Thymus (tissue), 14 donors: ENCODE measurements at places on chromosomes 6 and 20.

GRCh38 chr20:58407966-58408557 is 19.0 kb downstream of the VAPB start:
- DNase-seq = peak; percentile 41

DNA sequence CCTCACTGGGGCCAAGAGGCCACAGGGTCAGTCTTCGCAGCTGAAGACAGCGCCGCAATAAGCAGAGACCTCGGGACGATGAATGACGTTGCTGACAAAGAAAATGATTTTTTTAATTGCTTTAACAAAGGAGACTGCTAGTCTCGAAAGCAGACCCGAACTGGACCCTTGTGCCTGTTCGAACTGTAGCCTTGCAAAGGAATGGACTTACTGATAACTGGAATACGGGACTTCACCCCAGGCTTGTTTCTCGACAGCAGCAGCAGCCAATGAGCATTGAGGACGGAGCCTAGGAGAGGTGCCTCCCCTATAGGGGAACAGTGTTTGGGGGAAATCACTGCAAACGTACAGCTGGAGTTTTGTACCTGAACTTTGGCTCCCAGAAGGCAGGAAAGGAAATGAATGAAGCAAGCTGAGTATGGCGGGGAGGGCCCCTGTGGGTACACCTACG is 1.3 kb upstream of the TAF4 start:
- no peak for DNase-seq

GRCh38 chr6:128509709-128510108 is 10.7 kb downstream of the PTPRK start:
- DNase-seq = no peak

DNA sequence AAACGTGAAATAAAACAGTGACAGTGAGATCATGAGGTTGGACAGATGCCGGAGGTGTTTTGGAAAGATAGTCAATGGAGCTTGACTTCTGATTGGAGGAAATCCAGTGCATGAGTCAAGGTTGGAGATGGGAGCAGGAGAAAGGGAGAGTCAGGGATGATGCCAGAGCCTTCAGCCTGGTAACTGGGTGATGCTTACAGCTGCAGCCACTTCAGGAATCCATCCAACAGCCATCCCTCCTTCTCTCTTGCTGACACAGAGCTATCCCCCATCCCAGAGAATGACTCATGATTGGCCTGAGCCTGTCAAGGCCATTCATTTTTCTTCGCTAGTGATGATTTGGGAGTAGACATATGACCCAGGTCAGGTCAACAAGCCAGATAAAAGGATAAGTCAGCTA is 112.8 kb downstream of the SAMD5 start:
- no peak for DNase-seq

DNA sequence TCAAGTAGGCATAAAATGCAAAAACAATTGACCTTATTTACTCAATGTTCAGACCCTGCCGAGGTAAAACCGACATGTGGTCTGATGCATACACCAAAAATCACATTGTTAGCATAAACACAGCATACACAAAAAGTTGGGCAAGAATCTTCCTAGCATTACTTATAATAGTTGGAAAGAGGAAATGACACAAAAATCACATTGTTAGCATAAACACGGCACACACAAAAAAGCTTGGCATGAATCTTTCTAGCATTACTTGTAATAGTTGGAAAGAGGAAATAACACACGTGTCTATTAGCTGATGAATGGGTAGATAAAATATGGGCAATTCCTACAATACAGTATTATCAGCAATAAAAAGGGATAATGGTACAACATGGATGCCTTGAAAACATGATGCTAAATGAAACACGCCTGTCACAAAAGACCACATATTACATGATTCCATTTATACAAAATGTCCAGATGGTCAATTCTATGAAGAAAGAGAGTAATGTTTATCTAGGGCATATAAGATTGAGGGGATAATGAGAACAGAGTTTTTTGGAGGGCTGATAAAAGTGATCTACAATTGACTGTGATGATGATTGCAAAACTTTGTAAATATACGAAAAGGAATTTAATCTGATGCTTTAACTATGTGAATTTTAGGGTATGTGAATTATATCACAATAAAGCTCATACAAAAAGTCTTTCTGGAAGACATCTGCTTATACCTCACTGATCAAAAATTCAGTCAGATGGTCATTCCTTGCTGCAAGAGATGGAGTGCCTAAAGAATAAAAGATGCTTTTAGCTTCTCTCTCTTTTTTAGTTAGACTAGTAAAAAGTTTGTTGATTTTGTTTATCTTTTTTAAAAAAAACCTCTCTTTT is 1019.5 kb upstream of the CITED2 start:
- DNase-seq = no peak

GRCh38 chr6:39157511-39157910 is 42.5 kb upstream of the SAYSD1 start:
- no peak for DNase-seq

DNA sequence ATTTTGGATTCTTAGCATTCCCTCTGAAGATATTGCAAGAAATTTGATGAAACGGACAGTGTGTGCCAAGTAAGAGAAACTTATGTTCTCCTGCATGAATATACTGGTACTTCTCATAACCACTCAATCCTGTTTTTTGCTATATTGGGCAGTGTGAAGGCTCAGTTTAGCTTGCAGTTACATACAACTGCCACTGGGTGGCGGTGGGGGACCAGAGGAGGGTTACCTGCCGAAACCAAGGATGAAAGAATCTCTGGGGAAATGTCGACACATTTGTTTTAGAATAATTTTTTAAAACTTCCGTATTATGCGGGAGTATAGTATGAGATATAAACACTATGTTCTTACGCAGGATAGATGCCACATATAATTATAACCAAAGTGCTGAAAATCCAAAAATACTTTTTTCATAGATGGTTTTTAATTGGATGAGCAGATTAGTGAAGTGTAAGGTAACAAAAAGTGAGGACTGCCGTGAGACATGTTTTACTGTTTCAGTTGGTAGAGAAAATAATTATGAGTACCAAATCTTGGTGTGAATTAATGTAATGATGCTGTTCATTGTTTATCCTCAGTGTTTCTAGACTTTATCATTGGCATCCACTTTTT is 9.7 kb downstream of the TRMT11 start:
- DNase-seq = peak; percentile 56

DNA sequence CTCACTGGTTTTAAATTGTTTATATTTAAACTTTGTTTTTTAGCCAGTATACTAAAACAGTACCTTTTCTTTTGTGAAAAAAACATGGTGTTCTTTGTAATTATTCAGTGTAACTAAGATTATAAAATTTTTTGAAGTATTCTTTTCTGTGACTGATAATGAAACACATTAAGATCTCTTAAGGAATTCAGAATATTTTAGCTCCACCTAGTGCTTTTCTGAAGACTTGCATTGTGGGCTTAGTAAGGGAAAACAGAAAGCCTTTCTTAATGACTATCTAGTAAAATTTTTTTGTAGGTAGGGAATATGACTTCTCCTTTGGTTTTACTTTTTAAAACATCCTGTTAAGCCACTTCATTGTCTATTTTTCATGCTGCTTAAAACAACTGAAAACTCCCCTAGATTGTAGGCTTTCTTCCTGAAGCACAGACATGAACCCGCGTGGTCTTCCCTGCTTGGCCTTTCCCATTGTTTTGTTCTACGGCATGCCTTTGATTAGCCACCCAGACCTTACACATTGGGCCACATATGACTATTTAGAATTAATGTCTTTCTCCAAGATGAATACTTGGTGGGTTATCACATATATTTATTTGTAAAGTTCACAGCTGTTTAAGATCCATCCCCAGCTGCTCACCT is 72.1 kb downstream of the AFDN start:
- no peak for DNase-seq

DNA sequence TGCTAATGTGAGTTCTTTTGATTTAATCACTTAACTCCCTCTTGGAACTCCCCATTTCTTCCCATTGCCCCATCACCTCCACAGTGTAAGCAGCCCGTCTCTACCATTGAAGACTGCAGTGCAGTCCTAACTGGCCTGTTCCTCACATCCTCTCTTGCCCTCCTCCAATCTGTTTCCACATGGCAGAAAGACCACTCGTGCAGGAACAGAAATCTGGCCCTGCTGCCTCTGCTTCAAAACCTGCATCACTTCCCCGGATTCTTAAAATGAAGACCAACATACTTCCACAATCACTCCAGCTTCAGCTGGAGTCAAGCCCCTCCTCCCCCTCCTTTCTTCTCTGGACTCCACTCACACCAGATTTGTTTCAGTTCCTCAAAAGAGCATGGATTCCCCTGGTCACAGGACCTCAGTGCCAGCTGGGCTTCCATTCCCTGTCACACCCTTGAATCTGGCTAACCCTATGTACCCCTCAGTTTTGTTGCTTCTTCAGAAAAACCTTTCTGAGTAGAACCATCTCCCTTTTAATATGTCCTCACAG is 802.3 kb downstream of the MAFB start:
- no peak for DNase-seq

- no peak for DNase-seq
Observed at GRCh38 chr6:151616600-151616999, 122.8 kb downstream of the CCDC170 start.

- DNase-seq = no peak
Observed at GRCh38 chr6:144349690-144350527, 64.8 kb downstream of the UTRN start.

DNA sequence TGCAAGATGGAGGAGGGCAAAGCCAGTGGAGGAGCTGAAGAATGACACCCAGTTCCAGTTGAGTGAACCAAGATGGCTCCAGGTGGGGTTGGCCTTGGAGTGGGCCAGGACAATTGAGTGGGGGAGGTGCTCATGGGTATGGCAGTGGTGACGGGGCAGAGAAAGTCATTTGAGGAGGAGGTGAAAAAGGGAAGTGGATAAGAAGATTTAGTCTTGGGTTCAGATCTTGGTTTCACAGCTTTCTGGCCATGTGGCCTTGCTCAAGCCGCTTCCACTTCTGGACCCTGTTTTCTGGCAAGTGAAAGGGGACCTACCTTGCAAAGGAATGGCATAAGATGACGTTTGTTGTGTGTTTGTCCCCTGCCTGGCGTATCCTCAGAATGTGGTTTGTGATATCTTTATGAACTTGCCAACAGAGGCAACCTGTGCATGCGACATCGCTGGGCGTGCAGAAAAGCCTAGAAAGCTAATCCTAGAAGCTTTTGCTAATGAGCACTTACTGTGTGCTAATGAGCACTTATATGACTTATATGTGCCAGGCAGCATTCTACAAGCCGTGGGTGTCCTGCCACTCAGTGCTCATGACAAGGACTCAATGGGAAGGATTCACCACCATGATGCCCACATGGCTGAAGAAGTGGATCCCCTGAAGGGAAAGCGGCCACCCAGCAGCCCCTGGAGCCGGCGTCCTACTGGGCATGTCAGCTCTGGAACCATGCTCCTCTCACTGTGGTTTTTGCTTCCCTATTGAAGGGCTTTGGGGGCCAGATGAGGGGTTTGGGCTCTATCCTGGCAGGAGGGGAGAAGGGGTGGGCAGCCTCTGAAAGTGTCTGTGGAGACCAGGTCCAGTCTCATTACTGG is 23.6 kb upstream of the STX16 start:
- DNase-seq = no peak

DNA sequence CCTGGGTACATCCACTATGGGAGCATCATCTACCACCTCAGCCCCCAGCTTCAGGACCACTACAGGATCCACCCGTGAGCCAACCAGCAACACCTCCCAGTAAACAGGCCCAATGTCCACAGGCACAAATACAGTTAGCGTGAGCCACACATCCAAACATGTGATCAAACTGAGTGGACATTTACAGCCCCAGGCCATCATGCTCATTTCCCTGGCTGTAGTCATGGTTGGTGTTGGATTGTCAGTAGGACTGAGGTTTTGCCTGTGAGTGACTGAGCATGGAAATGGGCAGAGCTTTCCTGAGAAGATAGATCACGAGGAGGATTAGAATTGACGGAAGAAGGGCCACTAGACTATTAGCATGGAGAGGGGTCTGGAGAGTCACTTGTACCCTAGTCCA is 10.7 kb upstream of the MUC21 start:
- DNase-seq = no peak

GRCh38 chr20:48558906-48559305 is 268.9 kb downstream of the PREX1 start:
- DNase-seq = no peak

GRCh38 chr6:21987501-21987957 is 309.3 kb downstream of the PRL start:
- peak; percentile 56 for DNase-seq

DNA sequence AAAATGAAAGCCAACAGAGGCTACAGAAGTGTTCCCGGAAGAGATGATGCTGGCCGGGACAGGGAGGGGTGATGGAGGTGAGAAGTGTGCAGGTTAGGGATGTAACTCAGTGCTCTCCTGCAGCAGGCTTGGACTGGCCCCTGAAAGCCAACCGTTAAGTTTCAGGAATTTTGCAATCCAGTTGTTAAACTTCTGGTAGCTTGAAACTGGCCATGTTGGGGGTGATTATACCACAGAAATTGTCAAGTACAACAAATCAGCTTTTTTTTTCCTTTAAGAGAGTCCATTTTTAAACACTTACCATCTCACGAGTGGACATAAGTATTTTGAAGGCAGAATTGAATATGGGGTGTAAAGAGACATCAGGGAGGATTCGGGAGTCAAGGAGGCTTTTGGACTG is 8.8 kb upstream of the SIRPB1 start:
- no peak for DNase-seq

GRCh38 chr20:14062786-14063185 is 67.5 kb downstream of the MACROD2 start:
- DNase-seq = no peak

GRCh38 chr6:157139054-157139708 is 184.1 kb downstream of the TMEM242 start:
- peak; percentile 26 for DNase-seq

DNA sequence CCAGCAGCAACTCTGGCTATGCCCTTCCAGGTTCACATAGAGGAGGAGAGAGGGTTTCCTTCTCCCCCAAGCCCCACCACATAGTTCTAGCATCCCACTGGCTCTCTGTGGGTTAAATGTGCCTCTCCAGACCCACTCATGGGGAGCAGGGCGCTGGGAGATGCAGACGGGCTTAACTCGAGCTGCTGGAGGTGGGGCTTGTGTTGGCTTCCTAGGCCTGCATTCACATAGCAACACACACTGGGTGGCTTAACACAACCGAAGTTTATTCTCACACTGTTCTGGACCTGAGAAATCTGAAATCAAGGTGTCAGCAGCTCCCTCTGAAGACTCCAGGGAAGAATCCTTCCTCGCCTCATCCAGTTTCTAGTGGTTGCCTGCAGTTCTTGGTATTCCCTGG is 33.6 kb downstream of the SLC2A10 start:
- DNase-seq = no peak

- DNase-seq = no peak
Observed at GRCh38 chr20:25188218-25188617, 7.3 kb upstream of the ENTPD6 start.

- no peak for DNase-seq
Observed at GRCh38 chr6:53928641-53929040, 133.8 kb downstream of the LRRC1 start.

- DNase-seq = no peak
Observed at GRCh38 chr20:49785149-49785851, 27.3 kb upstream of the SLC9A8 start.

- DNase-seq = no peak
Observed at GRCh38 chr6:106056060-106056745, 29.9 kb upstream of the PRDM1 start.
